Activated T-helper 1 cell treated with anti-CD3 and anti-CD28 coated beads, Interleukin-2, amount 50 U/mL, for 16 hours (primary cell): ENCODE measurements at places on chromosomes 1 and 21.

- DNase-seq, result no peak
Observed at GRCh38 chr1:174209347-174210187, 50.2 kb downstream of the RABGAP1L start.

GRCh38 chr1:77533660-77534305, 148.7 kb downstream of the ZZZ3 start:
- peak; percentile 21 for DNase-seq

DNA sequence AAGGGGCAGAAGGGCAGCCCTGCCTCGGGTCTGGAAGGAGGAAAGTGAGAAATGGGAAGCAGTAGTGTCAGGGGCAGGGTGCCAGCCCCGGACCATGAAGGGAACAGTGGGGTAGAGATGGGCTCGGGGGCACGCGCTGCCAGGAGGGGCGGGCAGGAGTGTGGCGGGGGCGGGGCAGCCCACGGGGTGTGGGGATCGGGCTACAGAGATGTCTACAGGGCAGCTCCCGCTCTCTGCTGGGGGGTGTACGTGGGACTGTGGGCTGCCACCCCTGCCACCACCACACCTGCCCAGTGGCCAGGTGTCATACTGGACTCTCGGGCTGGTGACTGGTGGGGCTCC, 7.4 kb downstream of the ARHGEF16 start:
- DNase-seq, result no peak

DNA sequence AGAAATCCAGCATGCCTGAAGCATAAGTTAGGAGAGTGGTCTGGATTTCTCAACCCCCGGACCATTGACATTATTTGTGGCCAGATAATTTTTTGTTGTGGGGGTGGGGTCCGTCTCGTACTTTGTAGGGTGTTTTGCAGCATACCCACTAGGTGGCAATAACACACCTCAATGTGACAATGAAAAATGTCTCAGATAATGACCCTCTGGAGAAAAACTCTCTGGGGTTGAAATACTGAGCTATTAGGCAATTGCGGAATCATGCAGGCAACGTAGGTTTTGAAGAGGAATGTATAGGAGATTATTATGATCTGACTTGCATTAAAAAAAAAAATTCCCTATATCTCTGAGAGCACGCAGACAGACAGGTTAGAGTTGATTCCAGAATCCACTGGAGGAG, 25.3 kb upstream of the RRP15 start:
- no peak for DNase-seq

- DNase-seq, result no peak
Observed at GRCh38 chr1:61853583-61853982, 111.3 kb downstream of the PATJ start.

DNA sequence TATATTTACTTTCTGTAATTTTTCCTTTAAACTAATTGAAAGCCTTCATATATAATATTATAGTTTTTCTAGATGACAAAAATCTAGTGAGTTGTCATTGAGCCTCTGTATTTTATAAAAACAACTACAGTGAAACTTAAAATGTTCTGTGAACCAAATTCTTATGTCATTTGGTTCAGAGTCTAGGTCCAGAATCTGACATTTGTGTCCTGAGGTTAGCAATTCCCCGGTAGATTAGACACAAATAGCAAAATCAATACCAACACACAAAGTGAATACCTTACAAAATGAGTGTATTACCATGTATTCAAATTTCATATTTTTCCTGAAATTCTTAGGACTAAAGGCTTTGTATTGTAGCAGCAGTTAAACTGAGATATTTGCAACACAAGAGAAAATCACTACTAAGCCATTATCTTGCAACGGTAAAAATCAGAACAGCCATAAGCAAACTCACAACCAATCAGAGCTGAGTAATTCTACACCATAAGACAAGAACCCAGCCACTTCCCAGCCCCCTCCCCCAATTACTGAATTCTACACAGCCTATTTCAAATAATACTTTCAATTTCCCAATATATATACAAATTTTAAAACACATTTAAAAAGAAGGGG, 573.5 kb downstream of the SMYD3 start:
- DNase-seq, result no peak

DNA sequence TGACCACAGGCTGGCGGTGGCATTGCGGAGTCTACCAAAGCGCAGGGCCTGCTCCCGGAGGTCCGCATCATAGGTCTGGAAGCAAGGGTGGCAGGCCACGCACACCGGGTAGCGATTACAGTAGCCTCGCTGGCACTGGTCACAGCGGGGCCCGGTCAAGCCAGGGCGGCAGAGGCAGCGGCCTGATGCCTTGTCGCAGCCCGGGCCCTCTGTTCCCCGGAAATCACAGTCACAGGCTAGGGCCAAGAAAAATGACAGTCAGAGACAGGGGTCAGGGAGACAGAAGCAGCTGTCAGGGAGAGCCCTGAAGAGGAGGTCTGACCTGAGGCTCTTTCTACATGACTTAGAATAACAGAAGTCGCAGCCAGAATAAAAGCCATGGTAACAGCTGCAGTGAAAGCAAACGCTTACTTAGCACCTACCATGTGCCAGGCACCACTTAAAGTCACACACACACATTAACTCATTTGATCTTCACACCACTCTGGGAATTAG, 26.4 kb downstream of the LAMB3 start:
- DNase-seq, result no peak

GRCh38 chr1:66346057-66346795, 187.7 kb upstream of the SGIP1 start:
- DNase-seq, result no peak

DNA sequence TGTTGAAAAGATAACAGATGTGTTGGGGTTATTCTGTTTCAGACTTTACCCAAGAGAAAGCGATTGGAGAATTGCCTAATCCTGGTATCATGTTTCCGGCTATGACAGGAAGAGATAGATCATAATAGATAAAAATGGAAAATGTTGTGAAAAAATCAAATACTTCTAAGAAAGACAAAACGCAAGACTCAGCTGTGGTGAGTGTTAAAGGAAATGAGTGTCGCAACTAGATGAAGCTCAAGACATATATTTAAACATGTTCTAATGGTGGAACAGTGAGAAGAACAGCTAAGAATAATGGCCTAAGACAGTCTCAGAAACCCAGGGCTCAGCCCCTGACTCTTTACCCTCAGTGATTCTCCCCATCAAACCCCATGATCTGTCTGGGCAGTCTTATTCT, 426.7 kb upstream of the RUNX1 start:
- DNase-seq, result no peak

GRCh38 chr21:45600248-45600647, 43.3 kb upstream of the PCBP3 start:
- DNase-seq, result no peak

DNA sequence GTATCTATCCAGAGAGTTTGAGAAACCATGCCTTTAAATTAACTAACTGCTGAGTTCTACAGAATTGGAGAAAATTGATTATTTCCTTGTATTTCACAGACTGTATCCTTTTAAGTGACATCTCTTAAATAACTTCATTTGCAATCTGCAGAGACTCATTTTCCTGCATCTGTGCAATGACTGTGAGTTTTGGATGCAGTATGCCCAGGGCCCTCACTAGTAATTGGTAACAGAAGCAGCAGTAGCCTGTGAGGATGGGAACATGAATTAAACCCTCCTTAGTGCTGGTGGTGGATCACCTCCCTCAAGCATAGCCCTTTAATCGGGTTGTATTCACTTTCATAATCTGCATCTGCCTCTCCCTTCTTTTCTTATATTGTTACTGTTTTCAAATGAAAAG, 21.7 kb upstream of the SH3D21 start:
- DNase-seq, result no peak

- DNase-seq, result no peak
Observed at GRCh38 chr1:42765269-42765668, 1.6 kb downstream of the P3H1 start.

DNA sequence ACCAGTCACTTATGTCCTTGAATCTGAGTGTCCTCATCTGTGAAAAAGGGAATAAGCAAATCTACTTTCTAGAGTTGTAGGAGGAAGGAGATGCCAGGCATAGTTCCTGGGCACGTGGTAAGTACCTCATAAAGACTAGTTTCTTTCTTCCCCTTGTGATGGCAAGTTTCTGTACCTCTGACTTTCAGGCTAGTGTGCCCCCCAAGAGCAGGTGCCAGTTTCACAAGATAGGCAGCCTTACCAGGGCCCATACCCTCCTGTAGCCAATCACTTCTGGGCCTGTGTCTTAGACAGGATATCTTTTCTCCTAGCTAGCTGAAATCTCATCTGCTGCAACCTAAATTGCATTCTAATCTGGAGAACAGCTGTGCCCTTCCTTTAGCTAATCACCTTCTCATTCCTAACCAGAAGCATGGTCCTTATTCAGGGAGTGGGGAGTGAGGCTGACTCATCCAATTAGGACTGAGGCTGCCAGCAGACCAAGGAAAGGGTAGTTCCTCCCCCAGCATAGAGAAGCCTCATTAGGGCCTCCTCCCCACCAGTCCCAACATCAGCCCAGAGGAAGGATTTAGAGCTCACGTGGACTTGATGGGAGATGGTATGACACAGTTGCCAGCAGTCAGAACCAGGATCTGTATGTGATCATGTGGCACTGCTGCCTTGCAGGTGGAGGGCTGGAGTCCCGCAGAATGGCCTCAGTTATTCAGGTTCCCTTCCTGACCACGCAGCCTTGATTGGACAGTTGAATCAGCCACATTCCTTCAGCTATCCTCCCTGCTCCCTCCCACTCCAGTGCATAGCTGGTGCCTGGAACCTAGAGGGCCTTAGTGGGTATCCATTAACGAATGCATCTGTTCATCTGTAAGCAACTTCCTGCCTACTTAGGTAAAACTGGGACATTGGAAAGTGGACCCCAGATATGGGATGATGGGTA, 7.9 kb downstream of the KLHDC8A start:
- DNase-seq, result no peak

DNA sequence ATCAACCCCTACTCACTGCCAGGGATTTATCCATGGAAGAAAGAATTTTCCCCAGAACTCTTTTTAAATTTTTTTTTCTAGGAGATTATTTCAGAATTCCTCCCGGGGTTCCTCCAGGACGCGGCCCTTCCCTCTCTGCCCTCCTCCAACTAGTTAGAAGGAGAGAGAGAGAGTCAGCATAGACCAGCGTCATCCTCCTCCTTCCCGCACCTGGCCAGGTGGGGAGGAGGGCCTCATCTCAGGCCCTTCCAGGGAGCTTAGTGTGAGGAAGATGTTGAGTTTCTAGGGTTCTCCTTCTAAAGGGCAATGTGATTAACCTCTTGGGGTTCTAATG, 63.6 kb downstream of the CDK18 start:
- no peak for DNase-seq

- no peak for DNase-seq
Observed at GRCh38 chr1:177469519-177469918, 298.8 kb downstream of the BRINP2 start.

DNA sequence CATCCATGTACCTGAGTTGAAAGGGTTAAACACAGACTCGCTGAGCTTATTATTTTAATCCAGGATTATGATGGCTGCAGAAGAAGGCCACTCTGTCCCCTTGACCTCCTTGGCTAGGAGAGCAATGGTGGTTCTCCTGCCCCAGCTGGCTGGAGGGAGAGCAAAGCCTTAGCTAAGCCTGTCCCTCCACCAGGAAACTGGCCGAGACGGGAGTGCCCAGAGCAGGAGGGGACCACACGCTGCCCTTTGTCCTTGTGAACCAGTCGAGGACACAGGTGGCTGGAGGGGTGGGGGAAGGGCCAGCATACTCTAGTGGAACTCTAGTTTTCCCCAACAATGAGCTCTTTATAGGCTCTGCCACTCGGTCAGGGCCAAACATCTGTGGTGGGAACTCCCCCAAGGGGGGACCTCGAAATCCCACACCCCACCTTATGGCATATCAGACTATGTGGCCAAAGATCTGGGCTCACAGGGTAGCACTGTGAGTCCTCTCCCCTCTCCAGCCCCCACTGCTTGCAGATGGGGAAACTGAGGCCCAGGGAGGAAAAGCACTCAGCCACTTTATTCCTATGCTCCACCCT, 12.9 kb downstream of the KIAA1614 start:
- DNase-seq, result no peak

DNA sequence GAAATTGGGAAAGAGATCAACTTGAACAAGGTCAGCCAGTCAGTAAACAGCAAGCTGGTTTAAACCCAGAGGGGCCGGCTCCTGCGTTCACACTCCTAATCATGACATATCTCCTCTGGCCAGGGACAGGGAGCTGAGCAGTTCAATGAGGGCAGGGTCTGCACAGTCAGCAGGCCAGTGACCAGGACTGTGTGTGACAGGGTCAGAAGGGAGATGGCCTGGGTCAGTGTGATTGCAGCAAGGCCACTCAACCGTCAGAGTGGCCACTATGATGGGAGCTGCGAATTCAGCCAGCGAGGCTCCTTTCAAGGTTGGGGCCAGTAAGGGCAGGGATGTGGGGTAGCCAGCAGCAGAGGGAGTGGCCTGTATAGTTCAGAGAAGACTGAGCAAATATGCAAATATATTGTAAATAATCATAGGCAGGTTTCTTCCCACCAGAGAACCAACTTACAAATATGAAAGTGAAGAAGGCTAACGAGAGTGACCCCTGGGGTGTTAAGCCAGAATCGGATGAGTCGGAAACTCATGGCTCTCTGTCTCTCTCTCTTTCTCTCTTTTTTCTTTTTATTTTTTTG, 20.0 kb downstream of the NOL9 start:
- DNase-seq, result no peak

- DNase-seq, result no peak
Observed at GRCh38 chr1:184340984-184341383, 45.8 kb upstream of the C1orf21 start.

DNA sequence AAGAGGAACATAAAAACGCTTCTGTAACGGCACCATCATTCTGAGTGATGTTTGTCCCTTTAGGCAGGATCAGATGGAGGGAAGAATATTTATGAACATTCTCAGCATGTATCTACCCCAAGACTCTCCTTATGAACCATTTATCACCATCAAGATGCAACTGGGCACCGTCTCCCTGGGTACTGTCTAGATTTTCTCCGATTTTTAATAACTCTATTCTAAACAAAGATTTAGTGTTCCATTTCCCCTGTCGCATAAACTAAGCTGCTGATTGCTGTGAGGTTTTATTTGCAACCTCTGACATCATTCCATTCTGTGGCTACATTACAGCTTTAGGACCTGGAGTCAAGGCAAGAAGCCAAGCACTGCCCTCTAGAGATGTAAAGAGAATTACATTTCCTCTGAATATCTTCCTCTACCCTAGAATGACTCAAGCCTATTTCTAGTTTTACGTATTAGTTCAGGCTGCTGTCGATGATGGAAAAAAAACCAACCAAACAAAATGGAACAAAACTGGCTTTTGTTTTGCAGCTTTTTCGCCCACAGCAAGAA, 130.1 kb upstream of the MAP1LC3C start:
- DNase-seq, result no peak

DNA sequence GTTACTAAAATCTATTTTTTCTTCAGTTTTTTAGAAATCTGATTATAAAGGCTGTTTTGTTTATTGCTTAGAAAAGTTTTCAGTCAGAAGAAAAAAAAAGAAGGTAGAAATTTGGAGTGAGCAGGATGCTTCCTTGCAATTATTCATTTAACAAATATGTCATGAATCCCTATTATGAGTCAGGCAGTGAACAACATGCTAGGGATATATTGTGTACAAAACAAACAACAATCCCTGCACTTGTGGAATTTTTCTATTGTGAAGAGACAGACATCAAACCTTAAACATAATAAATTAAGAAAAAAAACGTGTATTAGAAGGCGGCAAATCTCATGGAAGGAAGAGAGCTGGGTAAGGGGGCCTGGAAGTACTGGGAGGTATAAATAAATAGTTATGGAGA, 664.1 kb upstream of the CAMK1G start:
- DNase-seq, result no peak

- no peak for DNase-seq
Observed at GRCh38 chr1:169526120-169526832, 40.5 kb upstream of the SLC19A2 start.
